ENCODE measurements at places on chromosomes 3 and 15.

DNA sequence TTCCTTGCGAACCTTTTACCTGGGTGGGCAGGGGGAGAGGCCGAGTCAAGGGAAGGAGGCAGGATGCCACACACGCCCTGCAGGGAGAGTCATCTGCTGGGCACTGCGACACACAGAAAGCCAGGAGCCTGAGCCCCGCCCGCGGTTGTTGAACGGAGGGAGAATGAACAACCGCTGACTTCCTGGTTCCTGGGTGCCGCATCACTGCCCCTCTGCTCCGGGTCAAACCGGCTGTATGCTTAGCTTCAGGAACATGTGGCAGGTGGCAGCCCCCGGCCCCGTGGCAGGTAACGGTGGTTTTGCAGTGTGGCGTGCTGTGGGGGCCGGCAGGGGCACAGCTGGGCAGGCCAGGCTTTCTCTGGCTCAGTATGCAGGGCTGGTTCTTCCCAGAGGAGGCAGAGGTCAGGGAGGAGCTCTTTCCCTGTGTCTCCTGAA is 33.4 kb downstream of the APBA2 start:
- DNase-seq, result peak; percentile 34

GRCh38 chr3:123015596-123015995 is 12.0 kb downstream of the SEMA5B start:
- no peak for DNase-seq

DNA sequence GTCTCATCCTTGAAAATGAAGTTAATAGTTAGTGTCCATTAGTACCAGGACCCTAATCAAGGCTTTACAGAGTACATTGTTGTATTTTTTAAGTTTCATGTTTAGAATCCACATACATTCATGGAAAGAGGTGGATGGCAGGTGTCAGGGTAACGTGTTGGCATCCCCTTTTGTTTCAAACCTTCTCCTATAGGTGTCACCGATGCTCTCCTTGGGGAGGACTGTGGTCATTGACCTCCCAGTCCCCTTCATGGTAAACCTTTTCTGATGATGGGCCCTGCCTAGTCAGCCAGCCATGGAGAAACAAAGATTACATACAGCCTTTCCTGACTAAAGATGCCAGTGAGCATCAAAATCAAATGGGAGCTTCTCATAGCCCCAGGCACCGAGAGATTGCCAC is 574.8 kb downstream of the AGBL1 start:
- DNase-seq, result no peak

DNA sequence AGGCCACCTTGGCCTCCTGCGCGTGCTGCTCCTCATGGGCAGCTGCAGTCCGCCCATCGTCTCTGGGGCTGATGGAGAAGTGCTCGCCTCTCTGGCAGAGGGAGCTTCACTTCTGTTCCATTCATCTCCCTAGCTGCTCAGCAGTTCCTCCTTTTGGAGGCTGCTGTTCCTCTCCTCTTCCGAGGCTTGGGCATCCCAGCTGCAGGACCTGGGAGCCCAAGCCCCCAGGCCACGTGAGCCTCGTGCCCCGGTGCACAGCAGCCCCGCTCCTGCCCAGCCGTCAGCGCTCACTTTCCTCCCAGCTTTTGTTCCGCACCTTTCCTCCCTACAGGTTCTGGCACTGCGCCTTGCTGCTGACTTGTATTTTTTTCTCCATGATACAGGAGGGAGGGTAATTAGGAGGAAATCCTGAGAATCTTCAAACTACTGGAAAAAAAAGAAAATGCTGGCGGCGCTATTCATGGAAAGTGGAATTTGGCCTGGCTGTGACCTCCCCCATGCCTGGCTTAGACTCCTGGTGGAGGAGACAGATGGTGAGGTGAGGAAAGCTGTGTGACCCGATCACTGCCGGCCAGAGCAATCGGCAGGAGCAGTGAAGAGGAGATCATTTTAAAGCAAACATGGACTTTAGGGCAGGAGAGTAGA is 210.1 kb downstream of the CHST2 start:
- no peak for DNase-seq

- no peak for DNase-seq
Observed at GRCh38 chr3:138063416-138063815, 52.0 kb downstream of the DZIP1L start.

All from activated naive CD4-positive, alpha-beta T cell treated with Interleukin-2 at 50 U/mL for 16 hours (primary cell).